ENCODE measurements at places on chromosomes 1 and 21. TPM values are rescaled to one million over a fixed set of nuclear protein-coding genes. Genes with fewer than 3 reads are reported as not detected.

The CACHD1 gene
- 7.7 TPM for total RNA-seq

The IL20 gene
- total RNA-seq: not detected

The POTED gene
- not detected for total RNA-seq

DNA sequence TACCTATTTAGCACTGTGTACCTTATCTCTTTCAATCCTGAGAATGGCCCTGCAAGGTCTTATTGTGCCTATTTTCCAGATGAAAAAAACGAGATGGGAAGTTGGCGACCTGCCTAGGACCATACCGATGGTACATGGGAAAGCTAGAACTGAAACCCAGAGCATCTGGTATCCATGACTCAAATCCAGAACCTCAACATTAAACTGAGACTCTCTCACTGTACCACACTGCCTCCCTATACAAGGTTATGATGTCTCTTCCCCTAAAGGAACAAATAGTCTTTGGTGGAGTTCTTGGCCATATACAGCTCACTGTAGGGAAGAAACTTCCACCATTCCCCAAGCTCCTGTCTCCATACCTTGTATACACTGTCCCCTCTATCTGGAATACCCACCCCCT lies 110.7 kb downstream of the TNR start:
- no peak for ATAC-seq

- no peak for ATAC-seq
Measured at GRCh38 chr1:197466813-197467212, 198.8 kb downstream of the CRB1 start.

DNA sequence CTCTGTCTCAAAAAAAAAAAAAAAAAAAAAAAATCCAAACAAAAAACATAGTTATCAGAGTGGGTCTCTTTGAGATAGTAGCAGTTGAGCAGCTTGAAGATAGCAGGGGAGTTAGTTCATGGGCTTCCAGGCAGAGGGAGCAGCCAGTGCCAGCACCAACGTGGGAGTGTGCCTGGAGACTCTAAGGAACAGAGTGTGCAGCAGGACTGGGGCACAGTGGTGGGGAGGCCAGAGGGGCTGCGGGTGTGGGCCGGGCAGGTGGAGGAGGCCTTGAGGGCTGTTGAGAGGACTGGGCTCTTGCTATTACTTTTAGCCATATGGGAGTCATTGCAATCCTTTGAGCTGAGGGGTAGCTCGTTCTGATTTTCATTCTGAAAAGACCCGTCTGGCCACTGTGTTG lies 63.8 kb downstream of the RYR2 start:
- no peak for ATAC-seq

GRCh38 chr1:54280651-54281050 lies 80.7 kb downstream of the MRPL37 start:
- no peak for ATAC-seq

DNA sequence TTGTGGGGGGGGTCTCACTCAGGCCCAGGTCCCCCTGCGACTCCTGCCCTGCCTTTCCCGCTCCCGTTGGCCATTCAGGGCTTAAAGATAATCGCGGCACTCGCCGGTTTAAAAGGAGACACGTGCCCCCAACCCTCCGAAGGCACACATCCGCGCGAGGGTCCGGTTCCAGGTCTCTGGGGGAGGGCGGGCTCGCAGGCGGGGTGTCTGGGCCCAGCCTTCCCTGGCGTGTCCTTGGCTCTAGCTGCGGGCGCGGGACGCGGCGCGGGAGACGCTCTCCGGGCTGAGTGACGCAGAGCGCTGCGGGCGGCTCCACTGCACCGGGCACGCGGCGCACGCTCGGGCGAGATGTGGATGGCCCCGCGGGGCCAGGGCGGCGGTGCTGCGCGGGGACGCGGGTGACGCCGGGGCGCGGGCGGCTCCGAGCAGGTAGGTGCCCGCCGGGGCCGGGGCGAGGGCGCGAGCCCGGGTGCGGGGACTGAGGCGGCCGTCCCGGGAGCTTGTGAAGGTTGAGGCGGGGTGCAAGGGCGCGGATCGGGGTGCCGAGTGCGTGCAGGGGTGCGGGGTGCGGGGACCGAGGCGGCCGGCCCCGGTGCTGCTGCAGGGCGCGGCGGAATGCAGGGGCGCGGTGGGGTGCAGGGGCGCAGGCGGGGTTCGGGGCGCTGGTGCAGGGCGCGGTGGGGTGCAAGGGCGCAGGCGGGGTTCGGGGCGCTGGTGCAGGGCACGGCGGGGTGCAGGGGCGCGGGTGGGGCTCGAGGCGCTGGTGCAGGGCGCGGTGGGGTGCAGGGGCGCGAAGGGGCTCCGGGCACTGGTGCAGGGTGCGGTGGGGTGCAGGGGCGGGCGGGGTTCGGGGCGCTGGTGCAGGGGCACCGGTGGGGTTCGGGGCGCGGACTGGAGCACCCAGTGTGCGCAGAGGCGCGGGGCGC lies 3.3 kb upstream of the TRPM2 start:
- no peak for ATAC-seq

- no peak for ATAC-seq
Measured at GRCh38 chr1:163412221-163412620, 90.5 kb downstream of the NUF2 start.

DNA sequence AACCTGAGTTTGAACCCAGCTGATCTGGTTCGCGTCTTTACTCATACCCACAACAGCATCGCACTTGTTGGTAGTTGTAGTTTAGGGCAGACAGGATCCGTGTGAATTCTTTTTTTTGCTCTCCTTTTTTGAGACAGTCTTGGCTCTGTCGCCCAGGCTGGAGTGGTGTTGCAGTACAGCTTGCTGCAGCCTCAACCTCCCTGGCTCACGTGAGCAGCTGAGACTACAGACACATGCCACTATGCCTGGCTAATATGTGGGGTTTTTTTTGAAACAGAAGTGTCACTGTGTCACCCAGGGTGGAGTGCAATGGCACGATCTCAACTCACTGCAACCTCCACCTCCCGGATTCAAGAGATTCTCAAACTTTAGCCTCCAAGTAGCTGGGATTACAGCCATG lies 7.9 kb downstream of the TAF13 start:
- no peak for ATAC-seq

DNA sequence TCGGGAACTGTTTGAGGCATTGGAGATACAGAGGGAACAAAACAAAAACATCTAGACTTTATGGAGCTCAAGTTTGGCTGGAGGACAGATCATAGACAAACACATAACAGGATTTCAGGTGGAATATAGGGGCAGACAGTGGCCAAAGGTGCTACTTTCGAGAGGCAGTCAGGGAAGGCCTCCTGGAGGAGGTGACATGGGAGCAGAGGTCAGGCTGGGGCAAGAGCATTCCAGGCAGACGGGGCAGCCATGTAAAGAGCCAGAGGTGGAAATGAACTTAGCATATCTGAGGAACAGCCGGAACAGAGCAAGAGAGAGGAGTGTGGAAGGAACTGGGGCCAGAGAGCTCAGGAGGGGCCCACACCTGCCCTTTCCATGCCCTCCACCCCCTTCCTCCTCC lies 122.3 kb downstream of the DMRTB1 start:
- no peak for ATAC-seq

DNA sequence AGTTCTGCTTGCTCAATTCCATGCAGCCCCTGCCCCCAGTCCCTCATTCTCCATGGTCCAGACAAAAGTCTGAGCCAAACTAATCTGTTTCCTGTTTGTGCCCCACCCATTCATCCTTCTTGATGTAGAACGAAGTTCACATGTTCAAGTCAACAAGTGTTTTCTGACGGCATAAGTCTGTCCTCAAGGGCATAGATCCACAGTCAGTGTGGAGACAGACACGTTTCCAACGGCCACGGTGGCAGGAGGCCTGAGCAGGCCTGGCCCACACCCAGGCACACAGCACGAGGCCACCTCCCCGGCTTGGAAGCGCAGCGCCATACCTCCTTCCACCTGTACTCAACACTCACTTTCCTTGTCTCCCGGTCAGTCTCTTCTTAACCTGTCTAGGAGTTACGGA lies 16.1 kb downstream of the ADORA1 start:
- no peak for ATAC-seq

DNA sequence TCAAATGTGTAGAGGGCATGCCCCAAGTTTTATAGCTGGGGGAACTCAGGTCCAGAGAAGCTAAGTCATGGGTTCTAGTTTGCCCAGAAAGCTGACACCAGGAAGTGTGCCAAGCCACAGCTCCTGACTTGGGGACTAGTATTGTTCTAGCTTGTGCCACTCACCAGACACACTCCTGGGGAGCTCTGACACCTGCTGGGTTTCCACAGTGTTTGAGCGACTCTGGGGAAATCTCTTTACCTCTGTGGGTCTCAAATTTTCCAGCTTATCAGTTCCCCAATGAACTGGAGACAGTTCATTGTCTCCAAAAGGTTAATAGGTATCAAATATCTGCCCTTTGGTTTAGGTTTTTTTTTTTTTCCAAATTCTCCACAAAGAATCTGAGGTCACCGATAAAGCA lies 4.2 kb downstream of the KISS1 start:
- ATAC-seq: no peak

- peak; percentile 67 for ATAC-seq
Measured at GRCh38 chr1:25952841-25953401, 44.9 kb downstream of the PAFAH2 start.

DNA sequence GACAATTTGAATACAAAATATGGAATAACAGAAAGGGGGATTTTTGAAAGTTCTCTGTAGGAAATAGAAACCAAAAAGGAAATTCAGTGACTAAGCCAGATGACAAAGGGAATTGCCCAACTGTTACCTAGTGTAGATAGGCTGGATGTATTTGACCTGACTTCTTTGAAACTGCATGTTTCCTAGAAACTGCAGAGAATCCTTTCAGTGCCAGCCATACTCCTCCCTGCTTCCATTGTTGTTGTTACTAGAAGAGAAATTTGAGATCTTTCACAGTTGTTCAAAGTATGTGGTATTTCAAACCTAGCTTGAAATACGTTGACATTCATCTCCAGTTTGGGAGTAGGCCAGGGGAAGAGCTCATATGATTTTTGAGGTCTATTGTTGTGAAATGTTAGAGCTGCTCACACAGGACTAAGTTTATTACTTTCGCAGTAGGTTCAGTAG lies 1.8 kb upstream of the GBP5 start:
- ATAC-seq: peak; percentile 72

- no peak for ATAC-seq
Measured at GRCh38 chr1:211521102-211521815, 29.3 kb upstream of the RD3 start.

- no peak for ATAC-seq
Measured at GRCh38 chr1:84743896-84744295, 53.6 kb upstream of the SSX2IP start.

- ATAC-seq: no peak
Measured at GRCh38 chr1:73160759-73161158, 878.4 kb upstream of the NEGR1 start.

- no peak for ATAC-seq
Measured at GRCh38 chr21:33916200-33916567, 580 bp upstream of the ATP5PO start.

- no peak for ATAC-seq
Measured at GRCh38 chr1:62716397-62716796, 28.2 kb upstream of the DOCK7 start.

DNA sequence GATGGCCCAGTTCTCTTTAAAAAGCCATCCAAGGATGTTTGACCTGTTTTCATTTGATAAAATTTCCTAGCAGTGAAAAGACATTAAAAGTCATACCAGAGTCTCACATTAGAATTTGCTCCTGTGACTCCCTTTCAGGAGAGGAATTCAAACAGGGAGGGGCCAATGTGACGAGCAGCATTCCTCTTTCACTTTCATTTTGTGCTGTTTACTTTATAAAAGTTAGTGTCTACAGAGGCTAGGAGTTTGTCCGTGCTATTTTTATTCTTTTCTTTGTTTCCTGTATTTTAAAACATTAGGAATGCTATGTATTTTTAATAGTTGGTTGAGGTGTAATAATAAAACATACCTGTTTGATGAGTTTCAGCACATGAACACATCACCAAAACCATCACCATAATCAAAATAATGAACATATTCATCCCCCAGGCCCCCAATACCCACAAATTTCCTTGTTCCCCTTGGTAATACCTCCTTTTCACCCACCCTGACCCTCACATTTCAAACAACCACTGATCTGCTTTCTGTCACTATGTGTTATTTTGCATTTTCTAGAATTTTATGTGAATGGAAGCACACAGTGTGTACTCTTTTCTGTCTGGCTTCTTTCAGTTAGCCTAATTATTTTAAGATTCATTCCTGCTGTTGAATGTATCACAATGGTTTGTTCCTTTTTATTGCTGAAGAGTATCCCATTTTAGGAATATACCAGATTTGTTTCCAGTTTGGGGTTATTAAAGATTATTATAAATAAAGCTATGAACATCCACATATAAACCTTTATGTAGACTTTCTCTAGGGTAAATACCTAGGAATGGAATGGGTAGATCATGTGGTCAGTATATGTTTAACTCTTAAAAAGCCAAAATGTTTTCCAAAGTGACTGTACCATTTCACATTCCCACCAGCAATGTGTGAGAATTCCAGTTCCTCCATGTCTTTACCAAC lies 129.5 kb downstream of the TENT5C start:
- ATAC-seq: peak; percentile 73

DNA sequence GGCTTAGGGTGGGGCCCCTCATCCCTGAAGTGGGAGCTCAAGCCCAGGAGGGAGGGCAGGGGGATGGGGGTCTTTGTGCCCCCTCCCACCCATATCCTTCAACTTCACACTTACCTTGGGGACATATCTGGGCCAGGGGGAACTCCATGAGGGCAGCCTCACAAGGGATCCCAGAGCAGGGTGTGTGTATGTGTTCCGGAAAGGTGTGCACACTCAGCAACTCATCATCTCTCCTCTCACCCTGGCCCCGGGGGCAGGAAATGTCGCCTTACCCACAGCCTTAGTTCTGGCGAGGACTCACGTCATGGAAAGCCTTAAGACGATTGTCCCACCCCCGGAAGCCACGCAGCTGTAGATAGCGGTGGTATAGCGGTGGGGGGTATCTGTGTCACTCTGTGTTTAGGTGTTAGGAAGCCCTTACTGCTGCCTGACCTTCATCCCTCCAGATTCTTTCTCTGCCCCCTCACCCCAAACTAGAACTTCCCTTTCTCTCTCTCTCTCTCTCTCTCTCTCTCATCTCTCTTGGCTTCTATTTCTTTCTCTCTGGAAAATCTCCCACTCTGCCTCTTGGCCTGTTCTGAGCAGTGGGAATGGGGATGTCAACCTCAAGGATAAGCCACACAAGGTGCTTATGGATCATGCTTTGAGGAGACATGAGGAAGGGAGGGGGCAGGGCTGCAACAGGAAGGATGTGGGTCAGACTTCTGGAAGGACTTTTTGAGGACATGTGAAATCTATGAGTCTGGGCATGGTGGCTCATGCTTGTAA lies at the start of gene SH2D2A:
TSS of gene SH2D2A (minus strand) at position 288 of the 768 bp plus-strand sequence. CDS start at position 148, 140 bp downstream.
- no peak for ATAC-seq

- ATAC-seq: no peak
Measured at GRCh38 chr1:156241311-156241811, 623 bp upstream of the BGLAP start.

DNA sequence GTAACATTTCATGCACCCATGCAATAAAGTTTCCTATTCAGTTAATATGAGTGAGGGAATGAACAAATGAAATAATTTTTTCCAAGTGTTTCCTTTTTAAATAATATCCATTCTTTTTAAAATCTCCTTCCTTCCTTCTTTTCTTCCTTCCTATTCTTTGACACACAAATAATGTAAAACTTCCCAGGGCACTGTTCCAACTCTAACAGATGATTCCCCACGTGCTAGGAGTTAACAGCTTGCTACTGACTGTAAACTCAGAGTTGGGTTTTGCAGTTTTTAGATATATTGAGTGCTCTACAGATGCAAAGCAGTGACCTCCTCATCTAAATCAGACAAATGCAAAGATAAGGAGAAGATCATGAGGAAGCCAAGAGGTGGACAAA lies 54.0 kb upstream of the POU2F1 start:
- ATAC-seq: no peak
